ENCODE measurements at places on chromosomes 3 and 15.
A peak's percentile ranks its signal among the peaks of the same experiment; 100 is the strongest.

DNA sequence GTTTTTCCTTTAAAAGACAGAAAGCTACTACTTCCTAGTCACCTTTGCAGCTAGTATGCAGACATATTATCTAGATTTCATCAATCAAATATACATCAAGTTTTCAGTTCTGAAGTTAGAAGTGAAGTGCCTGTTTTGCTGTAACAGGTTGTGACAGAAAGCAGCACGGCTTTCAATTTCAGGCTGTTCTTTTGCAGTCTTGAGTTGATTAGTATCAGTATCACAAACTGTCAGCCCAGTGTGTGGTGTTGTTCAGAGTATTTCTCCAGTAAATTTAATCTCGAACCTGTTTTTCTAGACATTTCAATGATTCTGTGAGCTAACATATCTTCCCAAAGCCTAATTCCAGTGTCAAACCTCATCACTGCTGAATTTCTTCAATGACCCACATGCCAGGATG is 1050.8 kb downstream of the DIPK2A start:
- no peak for DNase-seq

DNA sequence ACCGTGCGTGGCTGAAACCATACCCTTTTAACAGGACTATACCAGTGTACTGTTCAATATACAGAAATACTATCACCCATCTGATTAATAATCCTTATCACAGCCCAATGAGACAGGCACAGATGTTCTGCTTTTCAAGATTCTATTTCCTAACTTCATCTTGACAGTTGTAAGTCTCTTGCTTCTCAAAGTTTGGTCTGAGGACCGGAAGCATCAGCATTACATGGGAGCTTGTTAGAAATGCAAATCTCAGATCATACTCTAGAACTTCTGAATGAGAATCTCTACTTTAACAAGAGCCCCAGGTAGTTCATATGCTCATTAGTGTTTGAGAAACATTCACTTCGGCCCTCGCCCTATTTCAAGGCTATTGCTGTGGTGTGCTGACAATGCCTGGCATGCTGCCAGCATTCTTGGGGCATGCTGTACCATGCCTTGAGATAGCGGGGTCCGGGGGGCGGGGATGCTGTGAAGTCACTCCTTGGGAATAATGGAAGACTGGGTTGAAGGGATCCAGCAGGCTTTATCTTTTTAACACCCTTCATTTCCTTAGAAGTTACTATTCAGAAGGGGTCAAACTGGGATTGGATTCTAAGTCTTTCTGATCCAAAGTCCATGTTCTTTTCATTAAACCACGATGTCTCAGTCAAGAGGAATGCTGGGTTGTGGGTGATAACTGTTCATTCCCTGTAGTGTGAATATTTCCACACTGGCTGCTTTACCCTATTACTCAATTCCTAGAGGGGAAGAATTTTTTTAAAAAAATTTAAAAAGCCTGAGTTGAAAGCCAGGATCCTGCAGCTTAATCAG is 194.7 kb downstream of the LPP start:
- DNase-seq = peak; percentile 92

DNA sequence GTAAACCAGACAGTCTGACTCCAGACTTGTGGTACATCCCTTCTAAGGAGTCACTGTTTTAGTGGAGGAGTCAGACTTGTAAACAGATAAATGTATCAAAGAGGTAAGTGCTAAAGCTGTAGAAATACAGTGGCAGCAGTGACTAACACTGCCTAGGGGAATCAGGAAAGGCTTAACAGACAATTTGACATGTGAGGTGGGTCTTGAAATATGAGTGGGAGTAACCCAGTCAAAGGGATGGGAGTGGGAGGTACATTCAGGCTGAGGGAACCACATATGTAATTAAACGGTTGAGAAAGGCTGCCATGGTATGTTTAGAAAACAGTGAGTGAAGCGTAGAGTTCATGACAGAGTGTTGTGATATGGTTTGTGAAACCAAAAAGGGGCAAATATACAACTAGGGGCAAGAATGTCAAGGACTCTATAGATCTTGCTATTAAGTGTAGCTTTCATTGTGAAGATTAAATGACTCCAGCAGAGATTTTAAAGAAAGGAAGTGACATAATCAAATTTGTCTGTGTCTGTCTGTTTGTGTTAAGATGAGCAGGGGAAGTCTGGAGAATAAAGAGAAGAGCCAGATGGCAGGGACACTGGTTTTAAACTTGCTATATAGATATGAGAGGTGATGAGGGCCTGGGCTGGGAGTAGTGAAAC is 11.2 kb upstream of the ALCAM start:
- no peak for DNase-seq

- no peak for DNase-seq
Observed at GRCh38 chr15:56341201-56341600, 24.0 kb upstream of the TEX9 start.

DNA sequence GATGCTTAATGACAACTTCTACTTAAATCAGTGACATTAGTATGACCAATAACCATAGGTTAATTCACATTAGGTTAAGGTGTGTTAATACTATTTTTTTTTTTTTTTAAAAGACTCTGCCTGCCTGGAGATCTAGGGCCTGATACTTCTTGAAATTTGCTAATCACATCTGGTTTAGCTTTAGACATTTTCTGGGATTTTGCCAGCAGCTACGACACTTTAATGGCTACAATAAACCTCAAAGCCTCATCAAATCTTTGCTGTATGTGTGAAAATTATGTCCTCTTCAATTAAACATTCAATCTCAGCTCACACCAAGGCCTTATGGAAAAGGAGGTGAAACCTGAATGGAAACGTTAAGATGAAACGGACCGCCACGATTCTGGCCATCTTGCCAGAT is 167.9 kb downstream of the GREM1 start:
- no peak for DNase-seq

DNA sequence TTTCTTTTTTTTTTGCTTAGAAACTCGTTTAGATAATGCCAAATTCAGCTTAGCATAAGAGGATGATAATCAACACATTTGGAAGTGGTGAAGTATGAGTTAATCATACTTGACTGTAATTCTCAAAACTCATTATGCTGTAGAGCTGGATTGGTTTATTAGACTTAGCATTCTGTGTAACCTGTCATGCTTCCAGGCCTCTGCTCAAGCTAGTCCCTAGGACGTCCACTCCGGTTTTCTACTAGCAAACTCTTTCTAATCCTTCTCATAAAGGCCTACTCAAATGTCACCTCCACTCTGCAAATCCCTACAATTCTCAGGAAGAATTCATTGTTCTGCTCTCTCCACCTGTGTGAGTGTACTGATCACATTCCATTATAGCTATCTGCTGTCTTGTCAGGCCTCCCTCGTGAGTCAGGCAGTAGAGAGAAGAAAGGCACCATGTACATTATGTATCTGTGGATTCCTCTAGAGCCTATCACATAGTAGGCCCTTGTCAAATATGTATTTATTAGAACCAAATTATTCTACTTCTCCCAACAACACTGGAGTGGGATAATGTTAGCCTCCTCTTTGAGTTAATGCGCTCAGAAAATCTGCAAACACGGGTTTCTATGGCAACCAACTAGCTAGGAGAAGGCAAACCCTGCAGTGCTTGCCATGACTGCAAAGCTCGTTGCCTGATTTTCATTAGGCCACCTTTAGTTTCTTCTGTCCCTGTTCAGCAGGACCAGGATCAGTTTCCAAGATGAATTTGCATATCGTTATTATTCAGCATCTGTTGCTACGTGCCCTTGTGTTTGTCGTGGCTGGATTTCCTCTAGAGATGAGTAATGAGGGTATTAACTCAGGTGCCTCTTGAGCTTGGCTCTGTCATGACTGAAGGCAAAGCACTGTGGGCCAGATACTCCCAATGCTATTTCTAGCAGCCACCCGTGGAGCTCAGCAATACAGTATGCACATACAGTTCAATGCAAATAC is 30.7 kb downstream of the ATP13A5 start:
- no peak for DNase-seq

DNA sequence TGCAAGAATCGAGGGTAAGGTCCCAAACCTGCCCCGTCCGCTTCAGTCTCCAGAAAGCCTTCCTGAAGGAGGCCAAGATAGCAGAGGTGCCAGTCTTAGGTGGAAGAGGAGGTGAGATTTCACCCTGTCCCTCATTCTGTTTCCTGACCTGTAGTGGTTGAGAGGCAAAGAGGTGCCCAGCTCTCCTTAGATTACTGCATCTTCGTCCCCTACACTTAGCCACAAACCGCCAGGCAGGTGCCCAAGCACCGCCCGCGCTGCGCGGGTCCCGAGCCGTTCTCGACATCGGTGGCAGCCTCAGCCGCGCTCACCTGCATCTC is 23.8 kb upstream of the POLG start:
- DNase-seq = no peak

DNA sequence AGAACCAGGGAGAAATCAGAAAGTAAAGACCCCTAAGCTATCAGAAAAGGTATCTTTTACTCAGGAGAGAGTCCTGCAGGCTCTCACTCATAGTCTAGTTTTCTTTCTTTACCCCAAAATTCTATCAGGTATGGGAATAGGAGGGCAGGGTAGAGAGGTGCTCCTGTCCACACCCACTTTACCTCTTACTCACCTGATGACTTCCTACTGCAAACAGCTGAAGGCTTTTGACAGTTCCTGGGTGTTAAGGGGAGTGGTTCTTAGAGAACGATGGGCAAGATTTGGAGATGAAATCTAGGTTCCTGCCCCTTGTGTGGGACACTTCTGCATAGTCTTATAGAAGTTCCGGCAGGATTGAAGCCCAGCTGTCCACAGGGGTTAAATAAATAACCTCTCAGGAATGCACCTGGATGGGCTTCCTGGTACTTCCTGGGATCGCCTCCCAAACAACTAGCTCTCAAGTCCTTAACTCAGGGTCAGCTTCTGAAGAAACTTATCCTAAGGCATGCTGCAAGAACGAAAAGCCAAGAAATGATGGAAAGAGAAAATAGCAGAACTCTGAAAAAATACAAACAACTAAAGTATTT is 10.8 kb upstream of the TNFAIP8L3 start:
- DNase-seq = no peak

GRCh38 chr3:159453945-159454344 is 534.7 kb upstream of the IL12A start:
- DNase-seq = no peak

DNA sequence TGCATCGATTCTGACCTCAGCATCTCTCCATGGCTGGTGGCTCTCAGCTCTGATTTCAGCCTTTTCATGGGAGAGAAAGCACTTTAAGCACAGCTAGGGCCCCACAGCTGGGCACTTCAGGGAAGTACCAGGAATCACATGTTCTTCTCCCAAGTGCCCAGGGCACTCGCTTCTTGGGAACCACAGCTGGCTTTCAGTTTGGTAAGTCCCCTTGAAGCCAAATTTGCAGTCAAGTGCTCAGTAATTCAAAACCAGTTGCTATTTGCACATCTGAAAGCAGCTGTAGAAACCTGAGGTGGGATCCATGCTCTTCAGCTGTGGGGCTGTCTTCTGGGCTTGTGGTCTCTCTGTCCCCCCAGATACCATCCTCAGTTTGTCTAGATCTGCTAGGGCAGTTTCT is 12.8 kb downstream of the GABRA5 start:
- no peak for DNase-seq

- DNase-seq = no peak
Observed at GRCh38 chr3:50275141-50275995, 3.5 kb upstream of the LSMEM2 start.

DNA sequence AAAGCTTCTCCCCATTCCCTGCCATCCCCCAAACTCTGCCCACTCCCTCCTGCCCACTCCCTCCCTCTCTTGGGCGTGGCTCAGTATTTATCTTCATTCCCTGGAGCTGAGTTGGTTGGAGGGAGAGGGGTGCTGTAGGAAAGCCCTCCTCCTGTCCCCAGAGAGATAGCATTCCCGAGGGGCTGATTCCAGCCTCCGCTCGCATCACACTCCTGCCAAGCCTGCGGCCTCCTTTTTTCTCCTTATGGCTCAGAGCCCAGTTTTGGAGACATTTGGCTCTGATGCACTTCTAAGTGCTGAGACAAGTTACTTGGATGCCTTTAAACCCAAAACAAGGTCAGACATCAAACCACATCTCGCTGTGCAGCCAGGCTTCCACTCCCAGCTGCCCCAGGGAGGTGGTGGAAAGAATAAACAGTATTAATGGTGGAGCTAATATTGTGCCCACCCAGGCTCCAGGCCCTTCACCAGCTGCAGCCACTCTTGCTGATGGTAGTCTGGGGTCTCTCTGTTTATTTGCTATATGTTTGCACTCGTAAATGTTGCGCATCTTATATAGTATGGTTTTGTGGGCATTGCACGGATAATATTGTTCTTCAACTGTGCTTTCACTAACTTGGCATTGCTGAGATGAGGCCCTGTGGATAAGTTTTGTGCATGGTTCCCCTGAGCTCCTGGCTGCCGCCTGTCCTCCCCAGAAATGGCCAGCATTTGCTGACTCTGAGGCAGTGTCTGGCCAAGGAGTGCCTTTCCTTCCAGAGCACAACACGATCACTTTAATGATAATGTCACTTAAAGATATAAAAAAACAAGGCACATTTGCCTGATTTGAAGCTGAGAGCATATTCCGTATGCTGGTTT is 157.2 kb downstream of the LRRC28 start:
- DNase-seq = peak; percentile 80

GRCh38 chr15:25469377-25469776 is 30.6 kb upstream of the UBE3A start:
- DNase-seq = no peak

DNA sequence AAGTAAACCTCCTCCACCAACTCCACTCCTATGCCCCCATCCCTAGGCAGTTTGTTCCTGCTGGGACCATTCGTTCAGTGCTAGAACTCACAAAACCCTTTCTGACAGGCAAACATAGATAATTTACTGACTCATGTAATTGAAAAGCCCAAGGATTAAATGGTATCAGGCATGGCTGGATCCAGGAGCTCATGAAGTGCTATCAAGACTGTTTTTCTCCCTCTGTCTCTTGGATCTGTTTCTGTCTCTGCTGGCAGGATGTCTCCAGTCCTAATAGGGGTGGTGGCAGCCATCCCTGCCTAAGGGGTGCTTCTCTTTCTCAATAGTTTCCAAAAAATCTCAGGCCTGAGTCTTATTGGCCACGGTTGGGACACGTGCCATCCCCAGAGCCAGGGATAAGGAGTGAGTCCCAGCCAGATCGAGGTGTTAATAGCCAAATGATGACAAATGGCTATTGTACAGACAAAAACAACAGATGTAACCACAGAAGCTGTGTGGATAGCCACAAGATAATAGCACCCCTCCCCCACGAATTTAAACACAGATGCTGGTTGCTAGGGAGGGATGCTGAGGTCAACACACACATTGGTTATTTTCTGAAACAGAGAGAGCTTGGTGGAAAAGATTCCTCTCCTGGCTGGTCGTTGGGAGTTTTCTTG is 168.6 kb downstream of the SHQ1 start:
- peak; percentile 72 for DNase-seq

- no peak for DNase-seq
Observed at GRCh38 chr3:147729641-147730040, 320.5 kb downstream of the ZIC1 start.

Measured in AG08395 (cell line).